ENCODE measurements at places on chromosomes 7 and 10.

GRCh38 chr10:5094265-5095205 is at the start of gene AKR1C3:
TSS of gene AKR1C3 (plus strand) at chr10:5094414. CDS start at chr10:5094445, 31 bp downstream.
- DNase-seq = peak; percentile 23

- DNase-seq = no peak
Measured at GRCh38 chr7:28920424-28920823, 37.7 kb downstream of the TRIL start.

GRCh38 chr10:96830511-96831199 is 1.4 kb upstream of the LCOR start:
- DNase-seq = peak; percentile 78

DNA sequence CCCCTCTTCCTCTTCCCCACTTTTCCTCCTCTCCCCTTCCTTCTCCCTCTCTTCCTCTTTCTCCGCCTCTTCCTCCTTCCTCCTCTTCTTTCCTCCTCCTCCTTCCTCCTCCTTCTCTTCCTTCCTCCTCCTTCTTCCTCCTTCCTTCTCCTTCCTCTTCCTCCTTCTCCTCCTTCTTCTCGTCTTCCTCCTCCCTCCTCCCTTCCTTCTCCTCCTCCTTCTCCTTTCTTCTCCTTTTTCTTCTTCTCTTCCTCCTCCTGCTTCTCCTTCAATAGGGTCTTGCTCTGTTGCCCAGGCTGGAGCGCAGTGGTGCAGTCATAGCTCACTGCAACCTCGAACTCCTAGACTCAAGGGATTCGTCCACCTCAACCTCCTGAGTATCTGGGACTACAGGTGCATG is 56.9 kb downstream of the PALD1 start:
- no peak for DNase-seq

DNA sequence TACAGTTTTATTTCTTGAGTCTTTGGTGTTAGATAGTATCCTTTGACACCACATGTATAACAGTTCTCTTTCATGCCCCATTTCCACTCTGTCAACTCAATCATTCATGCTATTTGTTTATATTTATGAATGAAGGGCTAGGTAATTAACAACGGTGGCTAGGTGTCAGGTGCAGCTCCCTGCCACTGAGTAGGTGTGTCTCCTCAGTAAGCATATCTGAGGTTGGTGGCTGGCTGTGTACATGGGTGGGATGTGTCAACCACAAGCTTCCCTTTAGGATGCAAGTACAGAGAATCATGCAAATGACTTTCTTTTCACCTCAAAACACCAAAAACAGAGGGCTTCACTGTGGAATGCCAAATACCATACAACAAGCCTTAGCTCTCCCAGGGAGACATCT is 83.4 kb downstream of the ZNF365 start:
- DNase-seq = no peak

- no peak for DNase-seq
Measured at GRCh38 chr10:70914316-70914864, 26.0 kb upstream of the PCBD1 start.

DNA sequence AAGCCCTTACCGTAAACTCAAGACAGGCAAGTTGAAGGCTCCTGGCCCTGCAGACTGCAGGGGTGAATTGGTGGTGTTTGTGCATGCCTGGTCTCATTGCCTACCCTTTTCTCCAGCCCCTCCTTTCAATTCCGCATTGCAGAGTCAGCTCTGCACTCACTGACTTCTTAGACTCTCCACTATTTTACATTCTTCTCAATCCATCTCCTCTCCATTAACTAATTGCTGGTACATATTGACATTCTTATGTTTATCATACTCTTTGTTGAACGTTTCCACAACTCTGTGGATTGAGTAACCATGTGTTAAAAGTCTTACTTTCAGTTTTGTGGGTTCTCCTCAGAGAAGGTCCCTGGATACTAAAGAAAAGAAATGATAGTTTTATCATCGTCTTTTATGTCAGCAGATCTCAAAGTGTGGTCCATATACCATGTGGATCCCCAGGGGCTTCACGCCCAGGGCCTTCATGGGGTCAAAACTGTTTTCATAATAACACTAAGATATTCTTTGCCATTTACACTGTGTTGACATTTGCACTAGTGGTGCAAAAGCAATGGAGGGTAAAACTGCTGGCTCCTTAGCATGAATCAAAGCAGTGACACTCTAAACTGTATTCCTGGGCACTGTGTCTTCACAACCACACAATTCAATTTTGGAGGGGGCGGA is 135.4 kb upstream of the FZD1 start:
- DNase-seq = no peak

- DNase-seq = no peak
Measured at GRCh38 chr7:46776790-46777189, 805.1 kb downstream of the TNS3 start.

DNA sequence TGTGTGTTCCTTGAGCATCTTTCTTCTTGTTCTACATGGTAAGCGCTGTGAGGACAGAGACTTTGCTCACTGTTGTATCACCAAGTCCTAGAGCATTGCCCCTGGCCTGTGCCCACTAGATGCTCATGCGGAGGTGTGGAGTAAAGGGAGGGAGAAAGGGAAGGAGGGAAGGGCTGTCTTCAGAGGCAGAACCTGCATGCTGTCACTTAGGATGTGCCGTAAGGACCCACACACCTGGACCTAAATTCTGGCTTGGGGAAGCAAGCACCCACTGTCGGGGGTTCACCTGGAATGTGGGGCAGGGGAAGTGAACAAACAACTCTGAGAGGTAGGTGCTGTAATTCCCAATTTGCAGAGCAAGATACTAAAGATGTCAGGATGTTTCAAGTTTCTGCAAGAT is 129.5 kb downstream of the PTPN20 start:
- no peak for DNase-seq

DNA sequence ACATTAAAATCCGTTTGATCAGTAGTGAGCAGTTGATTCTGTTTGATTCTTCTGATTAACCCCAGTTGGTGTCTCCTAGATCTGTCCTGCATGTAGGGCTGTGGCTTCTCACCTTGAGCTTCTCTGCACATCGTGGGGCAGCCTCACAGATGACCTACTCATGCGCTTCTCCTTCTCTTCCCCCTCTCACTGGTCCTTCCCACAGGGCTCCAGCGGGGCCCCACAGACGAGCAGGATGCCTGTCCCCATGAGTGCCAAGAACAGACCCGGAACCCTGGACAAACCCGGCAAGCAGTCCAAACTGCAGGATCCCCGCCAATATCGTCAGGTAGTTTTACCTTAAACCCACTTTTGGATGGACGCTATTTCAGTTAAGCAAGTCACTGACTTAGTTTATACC is 178.9 kb downstream of the ARHGAP21 start:
- no peak for DNase-seq

DNA sequence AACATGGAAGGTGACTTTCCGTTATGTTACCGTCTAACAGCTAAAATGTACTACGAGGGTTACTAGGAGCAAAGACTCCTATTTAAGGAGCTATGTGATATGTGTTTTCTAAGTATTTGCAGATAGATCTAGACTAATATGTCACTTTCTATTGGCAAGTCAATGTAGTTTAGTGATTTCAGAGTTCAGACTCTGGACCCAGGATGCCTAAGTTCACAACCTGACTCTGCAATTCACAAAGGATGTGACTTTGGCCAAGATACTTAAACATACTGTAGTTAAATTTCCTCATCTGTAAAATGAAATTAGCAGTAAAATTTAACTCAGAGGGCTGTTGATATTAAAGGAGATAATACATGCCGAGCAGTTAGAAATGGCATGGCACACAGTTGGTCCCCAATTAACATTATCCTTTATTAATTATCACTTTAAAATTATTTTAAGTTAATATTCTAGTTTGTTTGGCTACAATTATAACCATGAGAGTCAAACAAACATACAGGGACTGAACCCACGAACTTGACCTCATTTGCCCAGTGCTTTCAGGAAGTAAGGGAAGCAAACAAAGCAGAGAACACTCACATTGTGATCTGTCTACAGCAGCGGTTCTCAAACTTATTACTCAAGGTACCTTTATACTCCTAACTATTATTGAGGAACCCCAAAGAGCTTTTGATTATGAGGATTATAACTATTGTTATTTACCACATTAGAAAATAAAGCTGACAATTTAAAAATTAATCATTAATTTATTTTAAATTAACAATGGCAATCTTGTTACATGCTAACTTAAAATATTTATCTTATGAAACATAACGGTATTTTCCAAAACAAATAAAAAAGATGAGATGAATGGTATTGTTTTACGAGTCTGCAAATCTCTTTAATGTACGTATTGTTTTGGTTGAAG is 94.4 kb downstream of the ANK3 start:
- DNase-seq = no peak

GRCh38 chr7:143908120-143908519 is 6.1 kb upstream of the TCAF1 start:
- DNase-seq = no peak

GRCh38 chr7:50661345-50662040 is 96.3 kb upstream of the DDC start:
- peak; percentile 10 for DNase-seq

DNA sequence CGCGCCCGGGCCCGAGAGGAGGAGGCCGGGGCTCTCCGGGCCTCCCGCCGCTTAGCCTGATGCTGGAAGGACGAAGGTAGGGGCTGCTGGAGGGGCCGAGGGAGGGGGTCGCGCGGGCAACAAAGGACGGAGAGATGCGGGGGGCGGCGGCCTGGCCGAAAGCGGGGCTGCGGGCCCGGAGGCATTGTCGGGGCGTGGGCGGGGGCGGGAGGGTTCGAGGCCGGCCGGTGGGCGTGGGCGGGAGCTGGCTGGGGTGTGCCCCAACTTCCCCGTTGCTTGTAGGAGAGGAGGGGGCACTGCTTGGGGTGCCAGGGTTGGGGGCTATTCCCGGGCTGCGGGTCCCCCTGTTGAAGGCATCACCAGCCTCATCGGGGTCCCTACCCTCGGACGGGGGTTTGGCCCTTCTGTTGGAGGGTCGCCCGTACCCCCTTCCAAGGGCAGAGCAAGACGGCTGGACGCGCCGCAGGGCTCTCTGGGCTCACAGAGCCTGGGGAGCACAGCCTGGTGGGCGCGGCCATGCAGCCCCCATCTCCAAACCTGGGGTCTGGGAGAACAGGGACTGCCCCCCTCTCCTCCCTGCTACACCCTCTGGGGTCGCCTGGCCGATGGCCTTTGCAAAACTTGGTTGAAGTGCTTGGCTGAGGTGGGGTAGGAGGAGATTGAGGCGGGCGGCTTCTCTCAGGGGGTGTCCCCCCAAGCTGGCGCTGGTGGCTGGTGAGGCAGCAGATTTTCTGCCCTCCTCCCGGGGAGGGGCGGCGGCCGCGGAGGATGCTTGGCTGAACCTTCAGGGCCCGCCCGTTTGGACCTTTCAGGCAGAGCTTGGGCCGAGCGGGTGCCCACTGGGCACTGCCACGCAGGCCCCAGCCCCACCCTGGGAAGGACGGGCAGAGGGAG is 699 bp downstream of the CLIP2 start:
- peak; percentile 19 for DNase-seq

DNA sequence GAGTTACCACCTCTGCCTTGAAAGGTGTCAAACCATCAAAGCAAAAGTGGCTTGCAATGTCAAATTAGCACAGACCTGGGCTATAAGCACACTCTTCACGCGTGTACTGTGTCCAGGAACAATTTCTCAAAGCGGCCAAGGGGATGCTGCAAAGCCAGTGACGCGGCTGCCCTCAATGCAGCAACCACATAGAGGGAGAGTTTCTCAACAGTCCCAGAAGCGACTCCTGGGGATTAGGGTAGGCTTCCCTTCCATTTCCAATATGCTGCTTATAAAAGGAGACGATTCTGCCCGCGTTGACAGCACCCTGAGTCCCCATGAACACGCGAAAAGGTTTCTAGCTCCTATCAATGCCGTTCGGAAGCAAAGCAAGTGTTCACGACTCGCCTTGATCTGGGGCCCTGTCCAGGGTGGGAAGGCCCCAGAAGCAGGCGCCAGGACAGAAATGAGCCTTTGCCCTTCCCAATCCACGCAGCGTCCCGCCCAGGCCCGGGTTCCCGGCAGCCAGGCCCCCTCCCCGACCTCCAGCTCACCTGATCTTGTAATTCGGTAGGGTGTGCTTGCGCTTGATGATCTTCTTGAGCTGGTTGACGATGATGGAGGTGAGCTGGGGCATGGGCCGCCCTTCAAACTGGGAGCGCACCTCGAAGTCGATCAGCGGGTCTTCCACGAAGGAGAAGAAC is 1.3 kb downstream of the PDZD8 start:
- DNase-seq = peak; percentile 56

- no peak for DNase-seq
Measured at GRCh38 chr7:115191526-115191925, 269.6 kb downstream of the MDFIC start.

GRCh38 chr7:159094023-159094740 is 50.5 kb downstream of the VIPR2 start:
- no peak for DNase-seq

DNA sequence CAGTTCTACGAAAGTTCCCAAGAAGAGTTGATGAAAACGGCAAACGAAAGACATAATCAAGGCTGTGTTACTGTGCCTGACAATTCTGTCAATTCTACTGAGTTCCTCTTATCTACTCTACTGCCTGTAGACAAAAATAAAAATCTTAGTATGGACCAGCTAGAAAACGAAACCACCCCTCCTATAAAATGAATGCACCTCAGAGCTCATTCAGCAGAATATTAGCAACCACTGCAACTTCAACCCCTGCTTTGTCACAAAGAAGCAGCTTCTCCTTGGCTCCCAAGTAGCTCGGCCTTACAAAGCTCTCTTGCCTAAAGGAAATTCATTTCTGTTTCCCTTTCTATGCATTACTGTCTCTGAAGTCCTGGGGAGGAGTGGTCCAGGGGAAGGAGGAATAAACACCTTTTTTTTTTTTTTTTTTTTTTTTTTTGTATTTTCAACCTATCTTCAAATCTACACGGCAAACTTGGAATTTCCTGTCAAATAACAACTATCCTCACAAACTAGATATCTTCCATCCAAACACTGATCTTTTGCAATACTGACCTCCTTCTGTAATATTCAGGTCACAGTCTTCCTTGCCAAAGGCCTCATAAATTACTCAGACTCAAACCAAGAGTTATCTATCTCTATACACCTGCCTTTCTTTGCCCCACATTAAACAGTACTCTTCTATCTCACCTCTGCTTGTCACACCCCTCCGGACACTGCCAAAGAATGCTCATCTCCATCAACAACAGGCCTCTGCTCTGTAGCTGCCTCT is 74.3 kb downstream of the GLI3 start:
- no peak for DNase-seq
